A172 (cell line): ENCODE measurements at places on chromosomes 5 and 9.

GRCh38 chr9:121107029-121107428 lies 32.3 kb downstream of the CNTRL start:
- DNase-seq, result peak; percentile 13

- DNase-seq, result no peak
Observed at GRCh38 chr5:157616785-157617184, 35.5 kb downstream of the SOX30 start.

DNA sequence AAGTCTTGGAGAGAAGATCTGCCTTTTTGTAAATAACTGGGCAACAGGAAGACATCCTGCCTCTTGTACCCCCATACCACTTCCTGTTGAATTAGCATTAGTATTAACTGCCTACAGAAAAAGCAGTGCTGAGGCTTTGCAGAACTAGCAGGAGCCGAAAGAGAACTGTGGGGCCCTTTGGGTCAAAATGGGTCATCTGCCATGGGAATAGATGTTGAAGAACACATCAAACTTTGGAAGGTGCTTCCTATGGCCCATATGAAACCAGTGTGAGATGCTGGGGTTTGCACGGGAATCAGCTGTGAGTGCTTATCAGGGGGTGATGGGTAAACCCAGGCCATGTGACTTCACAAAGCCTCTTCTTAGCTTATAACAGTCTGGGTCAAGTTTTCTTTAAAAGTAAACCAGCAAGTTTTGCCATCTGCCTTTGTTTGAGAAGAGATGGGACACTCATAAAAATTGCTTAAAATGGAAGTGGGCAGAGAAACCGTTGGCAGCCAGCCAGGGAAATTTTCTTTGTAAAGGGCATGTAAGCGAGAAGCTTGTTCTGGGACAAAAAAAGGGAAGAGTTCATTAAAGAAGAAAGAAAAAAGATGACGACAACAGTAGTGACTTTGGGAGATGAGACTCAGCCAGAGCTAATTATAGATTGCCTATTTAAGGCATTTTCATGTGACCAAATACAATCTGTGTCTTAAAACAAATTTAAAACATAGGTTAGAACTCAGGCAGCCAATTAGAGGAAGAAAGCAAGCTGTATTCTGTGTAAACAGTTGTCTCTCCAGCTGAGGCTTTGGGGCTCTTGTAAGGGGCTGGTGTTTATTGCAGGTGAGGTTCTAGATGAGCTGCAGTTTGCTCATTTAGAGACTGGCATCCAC lies 4.4 kb downstream of the SLC25A25 start:
- peak; percentile 65 for DNase-seq

- DNase-seq, result no peak
Observed at GRCh38 chr9:74901001-74901400, 13.3 kb upstream of the TRPM6 start.

DNA sequence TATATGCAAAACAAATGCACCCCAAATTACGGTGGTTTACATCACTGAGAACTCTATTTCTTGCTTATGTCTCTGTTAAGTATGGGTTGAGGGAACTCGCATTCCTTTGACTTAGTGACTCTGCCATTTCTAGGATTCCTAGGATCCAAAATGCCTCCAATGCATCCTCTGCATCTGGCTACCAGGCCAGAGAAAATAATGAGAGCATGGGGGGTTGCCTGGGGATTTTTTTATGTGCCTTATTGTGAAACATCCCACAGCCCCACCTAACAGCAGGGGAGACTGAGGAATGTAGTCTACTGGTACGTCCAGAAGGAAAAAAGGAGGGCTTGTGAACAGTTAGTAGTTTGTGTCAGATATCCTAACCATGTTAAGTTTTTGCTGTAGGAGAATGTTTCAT lies 466.0 kb upstream of the ARRDC3 start:
- DNase-seq, result no peak

- peak; percentile 40 for DNase-seq
Observed at GRCh38 chr9:101354143-101354764, 30.6 kb downstream of the BAAT start.

DNA sequence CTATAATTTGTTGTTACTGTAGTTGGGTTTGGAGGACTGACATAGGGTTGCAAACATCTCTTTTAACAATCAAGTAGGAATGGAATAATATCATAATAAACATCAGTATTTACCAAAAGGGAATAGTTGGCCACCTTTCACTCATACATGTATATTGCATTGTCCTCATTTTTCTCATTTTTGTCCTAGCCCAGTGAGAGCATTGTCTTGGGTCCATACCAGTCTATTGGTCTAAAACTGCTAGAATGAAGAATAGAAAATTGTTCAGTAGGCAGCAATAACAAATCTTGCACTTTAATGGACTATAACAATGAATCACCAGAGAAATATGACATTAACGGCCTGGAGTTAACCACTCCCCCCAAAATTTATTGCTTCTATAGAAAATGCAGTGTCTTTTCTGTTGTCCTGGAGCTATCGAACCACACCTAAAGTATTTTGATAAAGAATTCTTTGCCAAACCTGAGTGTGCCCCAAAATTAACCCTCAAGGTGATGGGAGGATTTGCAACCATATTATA lies 80.9 kb upstream of the IL33 start:
- DNase-seq, result peak; percentile 10

DNA sequence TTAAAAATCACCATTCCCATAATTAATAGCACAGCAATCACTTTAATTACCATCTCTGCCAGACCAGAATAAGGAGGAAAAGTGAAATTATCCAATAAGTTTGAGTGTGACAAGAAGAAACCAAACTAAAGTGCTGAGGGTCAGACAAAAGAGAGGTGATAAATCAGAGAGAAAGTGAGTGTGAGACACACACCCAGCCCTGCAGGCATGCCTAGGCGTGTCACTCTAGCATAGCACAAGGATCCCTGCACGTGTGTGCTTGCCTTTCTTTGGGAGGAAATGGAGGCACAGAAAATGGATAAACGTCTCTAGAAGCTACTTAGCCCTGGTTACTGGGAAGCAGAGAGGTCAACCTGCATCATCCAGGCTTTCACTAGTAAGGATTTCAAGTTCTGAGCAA lies 56.2 kb downstream of the SEMA6A start:
- DNase-seq, result no peak

GRCh38 chr5:105993027-105993426 lies 1677.7 kb downstream of the EFNA5 start:
- DNase-seq, result no peak

DNA sequence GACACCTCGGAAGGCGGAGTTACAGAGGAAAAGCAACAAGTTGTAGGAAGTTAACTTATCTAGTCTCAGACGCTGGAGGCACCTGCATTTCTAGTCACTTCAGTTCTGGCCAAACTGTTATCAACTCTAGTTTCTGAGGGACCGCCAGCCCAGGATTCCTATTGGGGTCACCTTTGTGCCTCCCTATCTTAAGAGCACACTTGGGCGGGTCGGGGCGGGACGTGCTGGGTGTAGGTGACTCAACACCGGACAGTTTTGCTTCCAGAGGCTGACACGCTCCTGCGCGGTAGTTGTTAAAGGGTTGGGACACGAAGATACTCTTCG lies 679 bp upstream of the KDM4C start:
- peak; percentile 76 for DNase-seq

GRCh38 chr5:111975133-111975532 lies 218.1 kb upstream of the NREP start:
- DNase-seq, result no peak

DNA sequence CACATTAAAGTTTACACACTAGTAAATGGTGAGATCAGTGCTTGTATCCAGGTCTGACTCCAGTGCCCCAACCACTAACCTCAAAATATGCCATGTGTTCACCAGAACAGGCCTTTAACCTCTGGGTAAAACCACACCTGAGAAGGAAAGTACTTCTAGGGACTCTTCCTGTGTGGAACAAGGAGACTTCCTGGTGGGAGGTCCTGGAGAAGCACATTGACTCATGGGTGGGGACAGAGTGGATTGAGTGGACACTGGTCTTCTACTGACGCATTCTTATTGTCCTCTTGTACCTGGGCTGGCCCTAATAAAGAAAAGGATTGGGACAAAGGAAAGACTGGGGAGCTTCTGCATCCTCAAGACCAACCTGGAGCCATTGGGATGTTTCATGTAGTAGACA lies 43.4 kb downstream of the ANGPTL2 start:
- no peak for DNase-seq

- DNase-seq, result no peak
Observed at GRCh38 chr9:136575626-136576268, 29.9 kb upstream of the NOTCH1 start.

DNA sequence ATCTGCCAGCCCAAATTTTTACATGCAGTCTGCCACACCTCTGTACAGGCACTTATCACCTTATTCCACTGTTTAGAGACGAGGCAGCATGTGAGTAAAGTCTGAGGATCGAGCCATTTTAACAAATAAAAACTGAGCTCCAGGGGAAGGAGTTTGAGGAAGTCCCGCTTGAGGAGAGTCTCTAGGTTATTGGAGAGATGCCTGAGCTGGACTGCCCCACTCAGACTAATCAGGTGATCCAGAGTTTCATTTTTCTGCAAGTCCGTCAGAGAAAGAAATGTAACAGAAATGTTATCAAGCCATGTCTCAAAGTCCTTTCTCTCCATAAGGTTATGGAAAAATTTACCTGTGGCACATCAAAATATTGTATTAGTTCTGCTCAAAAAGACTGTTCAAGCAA lies 5.3 kb downstream of the FBXW2 start:
- no peak for DNase-seq

DNA sequence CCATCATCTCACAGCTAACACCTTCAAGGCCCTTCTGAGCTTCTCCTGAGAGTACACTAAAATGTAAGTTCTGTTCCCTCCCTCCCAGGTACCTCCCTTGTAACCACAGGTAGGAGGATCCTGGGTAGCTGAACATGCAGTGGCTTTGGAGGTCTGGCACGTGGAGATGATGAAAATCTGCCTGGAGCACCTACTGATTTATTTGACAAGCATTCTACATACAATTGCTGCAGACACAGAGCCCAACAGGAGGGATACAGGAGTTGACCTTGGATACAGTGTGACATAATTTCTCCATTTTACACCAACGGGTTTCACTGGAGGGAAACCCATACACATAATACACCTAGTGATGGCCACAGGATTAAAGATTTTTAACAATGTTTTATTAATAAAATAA lies 478.7 kb downstream of the SEMA5A start:
- DNase-seq, result no peak

DNA sequence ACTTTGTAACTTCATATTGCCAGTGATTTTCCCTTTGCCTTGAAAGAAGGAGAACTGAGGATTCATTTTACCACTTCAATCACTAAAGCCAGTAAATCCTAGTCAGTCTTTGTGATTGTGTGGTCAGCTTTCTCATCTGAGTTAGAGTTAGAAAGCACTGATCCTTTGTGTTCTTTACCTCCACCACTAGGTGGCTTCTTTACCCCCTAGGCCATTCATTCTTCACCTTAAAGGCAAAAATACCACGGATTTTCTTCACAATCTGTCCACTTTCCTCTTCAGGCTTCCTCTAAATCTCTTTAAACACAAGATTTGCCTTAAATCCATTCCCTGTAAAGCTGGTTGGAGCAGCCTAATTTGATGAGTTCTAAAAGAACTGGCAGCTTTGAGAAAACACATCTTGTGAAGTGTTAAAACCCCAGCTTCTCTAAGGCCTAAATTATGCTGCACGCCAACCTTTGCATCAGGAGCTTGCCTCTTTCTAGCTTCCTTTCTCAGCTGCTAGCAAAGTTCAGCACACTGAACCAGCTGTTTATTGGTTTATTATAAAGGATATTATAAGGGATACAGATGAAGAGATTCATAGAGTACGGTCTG lies 20.4 kb downstream of the BDP1 start:
- peak; percentile 35 for DNase-seq

DNA sequence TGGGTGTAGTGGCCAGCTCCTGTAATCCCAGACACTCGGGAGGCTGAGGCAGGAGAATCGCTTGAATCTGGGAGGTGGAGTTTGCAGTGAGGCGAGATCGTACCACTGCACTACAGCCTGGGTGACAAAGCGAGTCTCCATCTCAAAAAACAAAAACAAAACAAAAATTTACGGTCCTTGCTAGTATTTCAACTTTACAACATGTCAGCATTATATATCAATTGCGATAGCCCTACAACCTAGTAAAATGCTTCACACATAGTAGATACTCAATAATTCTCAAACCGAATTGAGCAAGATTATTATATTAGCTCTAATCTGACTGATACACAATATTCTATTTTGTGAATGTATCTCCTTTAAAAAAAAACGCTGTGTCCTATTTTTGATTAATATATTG lies 1411.0 kb upstream of the WWC1 start:
- DNase-seq, result no peak

- no peak for DNase-seq
Observed at GRCh38 chr9:86097510-86098224, 1.7 kb downstream of the GOLM1 start.

GRCh38 chr5:143306040-143306439 lies 97.4 kb downstream of the NR3C1 start:
- DNase-seq, result no peak

DNA sequence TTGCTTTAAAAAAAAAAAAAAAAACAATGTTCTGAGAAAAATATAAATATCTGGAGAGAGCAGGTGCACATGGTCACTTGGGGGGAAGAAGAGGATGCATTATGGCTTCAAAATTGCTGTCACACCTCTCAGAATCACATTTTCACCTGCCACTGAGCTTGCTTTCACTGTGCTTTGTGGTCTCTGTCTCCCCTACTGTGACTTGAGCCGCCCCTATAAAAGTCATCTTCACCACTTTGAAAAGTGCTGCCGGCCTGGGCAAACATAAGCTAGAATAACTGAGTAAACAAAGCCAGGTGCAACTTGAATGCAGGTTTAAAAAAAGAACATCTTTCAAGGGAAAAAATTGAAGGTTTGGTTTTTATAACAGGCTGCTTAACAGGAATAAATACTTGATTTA lies 368.1 kb upstream of the GRIA1 start:
- DNase-seq, result no peak

DNA sequence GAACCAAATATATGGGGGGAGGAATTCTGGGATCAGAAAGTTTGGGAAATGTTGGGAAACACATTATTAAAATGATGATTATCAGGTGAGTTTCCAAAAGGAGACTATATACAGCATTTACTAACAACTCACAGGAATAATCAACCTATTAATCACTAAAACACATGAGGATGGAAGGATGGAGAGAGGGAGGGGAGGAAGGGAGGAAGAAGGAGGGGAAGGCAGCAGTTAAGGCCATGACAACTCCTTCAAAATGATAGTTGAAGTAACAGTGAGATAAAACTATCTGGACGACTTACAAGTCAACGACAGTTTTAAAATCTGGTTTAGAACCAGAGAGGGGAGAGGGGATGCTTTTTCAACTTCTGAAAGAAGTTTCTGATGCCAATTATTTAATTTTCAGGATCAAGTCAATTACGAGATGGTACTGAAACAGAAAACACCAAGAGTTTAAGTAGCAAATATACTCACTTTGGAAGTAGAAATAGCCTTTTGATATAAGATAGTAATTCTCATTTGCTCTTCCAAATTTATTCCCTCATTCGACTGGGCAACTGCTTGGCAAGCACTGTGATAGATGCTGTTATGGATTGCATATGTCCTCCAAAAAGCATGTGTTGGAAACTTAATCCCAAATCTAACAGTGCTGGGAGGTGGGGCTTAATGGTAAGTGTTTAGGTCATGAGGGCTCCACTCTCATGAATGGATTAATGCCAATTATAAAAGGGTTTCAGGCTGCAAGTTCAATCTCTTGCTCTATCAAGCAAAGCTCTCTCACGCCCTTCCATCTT lies 30.4 kb downstream of the FBXW11 start:
- DNase-seq, result no peak

GRCh38 chr5:54561651-54562050 lies 44.1 kb downstream of the SNX18 start:
- no peak for DNase-seq
